HCT116 (cell line): ENCODE measurements at places on chromosomes 12 and 14. TPM values are rescaled to one million over a fixed set of nuclear protein-coding genes. Genes with fewer than 3 reads are reported as not detected.
A peak's percentile ranks its signal among the peaks of the same experiment; 100 is the strongest.

GRCh38 chr12:51171884-51172514, 936 bp downstream of the TFCP2 start:
- no peaks in the 10 kb centered on the region for H3K27me3 ChIP-seq
- DNase-seq = no peak
- peak overlapping the region; percentile 92 for H3K27ac ChIP-seq
- H3K36me3 ChIP-seq = no peaks in the 10 kb centered on the region
- H3K4me1 ChIP-seq = peaks cover 20% of the 10 kb centered on the region

DNA sequence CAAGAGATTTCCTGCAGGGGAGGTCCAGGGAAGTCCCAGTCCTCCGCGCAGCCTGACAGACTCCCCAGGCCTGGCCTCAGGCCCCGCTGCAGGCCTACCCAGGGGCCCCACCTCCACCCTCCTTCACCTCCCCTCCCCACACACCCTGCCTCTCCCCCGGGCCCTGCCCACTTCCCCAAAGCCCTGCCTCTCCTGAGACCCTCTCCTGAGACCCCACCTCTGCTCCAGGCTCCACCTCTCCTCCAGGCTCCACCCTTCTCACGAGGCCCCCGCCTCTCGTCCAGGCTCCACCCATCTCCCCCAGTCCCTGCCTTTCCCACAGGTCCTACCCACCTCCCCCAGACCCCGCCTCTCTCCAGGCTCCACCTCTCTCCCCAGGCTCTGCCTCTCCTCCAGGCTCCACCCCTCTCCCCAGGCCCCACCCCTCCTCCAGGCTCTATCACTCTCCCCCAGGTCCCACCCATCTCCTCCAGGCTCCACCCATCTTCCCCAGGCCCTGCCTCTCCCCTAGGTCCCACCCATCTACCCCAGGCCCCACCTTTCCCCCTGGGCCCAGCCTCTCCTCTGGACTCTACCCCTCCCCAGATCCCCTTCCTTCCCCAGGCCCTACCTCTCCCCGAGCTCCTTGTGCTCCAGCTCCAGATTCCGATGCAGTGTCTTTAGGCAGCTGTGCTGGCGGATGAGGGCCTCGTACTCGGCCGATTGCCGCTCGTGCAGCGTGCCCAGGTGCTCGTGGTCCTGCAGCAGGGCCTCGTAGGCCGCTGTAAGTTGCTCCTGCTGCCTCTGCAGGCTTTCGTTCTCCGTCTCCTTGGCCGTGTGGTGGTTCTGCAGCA, 58.8 kb upstream of the GPR68 start:
- no peak overlapping the region; the same call in 1 of the 2 replicates for H3K27ac ChIP-seq
- DNase-seq = peak; percentile 49
- H3K4me3 ChIP-seq = no peak overlapping the region
- no peaks in the 10 kb centered on the region for H3K4me1 ChIP-seq
- H3K27me3 ChIP-seq = no peaks in the 10 kb centered on the region

The HOXC6 gene
- 3.1 TPM for total RNA-seq

The RIPK3 gene
- not detected for total RNA-seq
